T-cell (primary cell): ENCODE measurements at places on chromosomes 12 and 14.

- no peak for DNase-seq
Measured at GRCh38 chr12:40727774-40728483, 35.7 kb downstream of the CNTN1 start.

DNA sequence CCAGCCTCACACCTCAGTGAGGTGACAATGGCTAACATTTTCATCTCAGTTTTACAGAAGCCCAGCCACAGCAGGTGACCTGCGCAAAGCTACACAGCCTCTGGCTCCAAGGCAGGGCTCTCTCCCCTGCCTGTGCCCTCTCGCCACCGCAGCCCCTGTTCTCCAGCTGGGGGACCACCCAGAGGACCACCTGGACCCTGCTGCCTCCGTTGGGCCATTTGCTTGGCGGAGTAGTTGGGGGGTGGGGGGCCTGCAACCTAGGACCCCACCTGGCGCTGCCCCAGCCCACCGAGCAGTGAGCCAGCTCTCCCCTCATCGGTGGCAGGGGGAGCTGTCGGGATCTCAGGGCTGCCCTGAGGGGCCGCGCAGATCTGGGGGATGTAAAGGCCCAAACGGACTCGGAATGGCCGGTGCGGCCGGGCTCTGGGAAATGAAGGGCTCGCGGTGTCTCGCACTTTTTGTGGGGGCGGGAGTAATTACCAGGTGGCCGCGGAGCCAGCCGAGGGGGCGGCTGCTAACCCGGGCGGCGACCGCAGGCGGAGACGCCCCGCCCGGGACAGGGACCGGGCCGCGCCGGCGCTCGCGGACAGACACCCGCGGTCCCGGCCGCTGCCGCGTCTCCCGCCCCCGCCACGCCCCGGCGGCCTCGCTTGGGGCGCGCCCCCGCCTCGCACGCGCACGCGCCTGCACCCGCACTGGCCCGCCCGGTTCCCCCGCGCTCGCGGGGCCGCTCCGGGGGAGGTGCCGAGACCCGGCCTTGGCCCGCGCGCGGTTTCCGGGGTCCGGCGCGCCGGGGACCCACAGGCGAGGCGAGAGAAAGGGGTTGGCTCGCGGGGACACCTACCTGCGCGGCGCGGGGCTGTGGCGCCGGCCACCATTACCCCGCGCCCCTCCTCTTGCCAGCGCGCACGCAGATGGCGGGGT is 8.6 kb upstream of the GPR68 start:
- DNase-seq: peak; percentile 49

GRCh38 chr12:23758608-23759007 is 190.9 kb downstream of the SOX5 start:
- no peak for DNase-seq

GRCh38 chr12:66143868-66144267 is 13.3 kb upstream of the LLPH start:
- no peak for DNase-seq

DNA sequence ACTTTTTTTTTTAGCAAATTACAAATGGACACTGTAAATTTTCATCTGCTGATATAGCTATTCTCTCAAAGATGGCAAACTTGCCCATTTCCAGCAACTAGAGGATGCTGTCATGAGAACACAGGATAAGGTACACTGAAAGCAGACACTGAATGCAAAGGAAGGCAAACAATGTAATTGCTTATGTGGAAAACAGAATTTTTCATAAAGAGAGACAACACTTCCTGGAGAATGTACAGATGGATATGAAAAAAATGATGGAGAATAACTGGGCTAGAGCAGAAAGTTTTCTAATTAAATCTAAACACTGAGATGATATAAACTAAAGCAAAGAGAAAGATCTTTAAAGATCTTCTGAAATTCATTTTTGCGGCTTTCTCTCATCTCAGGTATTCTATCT is 581 bp downstream of the CD69 start:
- no peak for DNase-seq

DNA sequence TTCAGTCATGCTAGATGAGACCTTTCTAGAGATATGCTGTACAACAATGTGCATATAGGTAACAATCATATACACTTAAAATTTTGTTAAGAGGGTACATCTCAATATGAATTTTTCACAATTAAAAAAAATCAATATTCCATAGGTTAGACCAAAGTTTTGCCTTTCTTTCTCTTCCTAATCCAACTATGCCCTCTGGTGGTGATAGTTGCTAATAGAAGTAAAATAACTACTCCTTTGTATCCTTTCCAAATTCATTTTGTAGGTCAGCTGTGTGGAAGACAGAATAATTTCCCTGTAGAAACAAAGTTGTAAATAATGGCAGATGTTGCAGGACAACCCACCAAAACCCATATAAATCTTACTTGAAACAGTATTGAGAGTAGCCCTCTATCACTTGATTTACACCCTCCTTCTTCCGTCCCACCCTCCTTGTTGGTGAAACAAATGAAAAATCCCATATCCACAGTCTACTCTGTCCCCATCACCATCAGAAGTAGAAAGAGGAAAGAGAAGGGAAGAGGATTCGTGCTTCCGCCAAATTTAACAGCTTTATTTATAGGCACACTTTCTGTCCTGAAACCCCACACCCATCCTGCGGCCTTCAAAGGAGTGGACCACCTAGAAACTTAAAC is 34.2 kb upstream of the KICS2 start:
- DNase-seq: no peak

GRCh38 chr14:38618514-38618913 is 362.6 kb upstream of the CLEC14A start:
- DNase-seq: no peak

- no peak for DNase-seq
Measured at GRCh38 chr12:42090899-42091298, 53.8 kb downstream of the GXYLT1 start.

DNA sequence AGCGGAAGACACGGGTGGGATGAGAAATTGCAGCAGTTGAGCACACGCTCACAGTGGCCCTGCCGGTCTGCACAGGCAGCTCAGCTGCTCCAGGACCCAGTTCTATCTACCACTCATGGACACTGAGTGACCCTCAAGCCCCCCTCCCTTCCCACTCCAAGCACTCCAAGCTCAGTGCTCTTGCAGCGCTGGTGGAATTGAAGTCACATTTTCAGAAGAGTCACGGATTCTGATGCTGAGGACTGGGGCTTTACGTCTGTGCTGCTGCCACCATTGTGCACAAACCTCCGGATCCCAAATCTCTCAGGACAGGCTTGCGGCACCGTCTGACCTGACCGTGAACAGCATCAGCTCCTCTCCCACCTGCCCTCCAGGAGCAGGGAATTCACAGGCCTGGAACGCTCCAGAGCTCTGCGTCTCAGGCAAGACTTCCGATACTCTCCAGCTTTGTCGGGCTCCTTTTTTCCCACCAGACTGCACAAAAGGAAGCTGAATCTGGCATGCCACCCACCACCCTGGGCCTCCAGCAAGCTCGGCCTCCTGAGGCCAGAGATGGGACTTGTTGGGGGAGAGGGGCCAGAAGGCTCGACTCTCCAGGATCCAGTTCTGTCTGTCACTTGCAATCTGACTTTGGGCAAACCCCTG is 213.1 kb upstream of the RTL1 start:
- DNase-seq: no peak

DNA sequence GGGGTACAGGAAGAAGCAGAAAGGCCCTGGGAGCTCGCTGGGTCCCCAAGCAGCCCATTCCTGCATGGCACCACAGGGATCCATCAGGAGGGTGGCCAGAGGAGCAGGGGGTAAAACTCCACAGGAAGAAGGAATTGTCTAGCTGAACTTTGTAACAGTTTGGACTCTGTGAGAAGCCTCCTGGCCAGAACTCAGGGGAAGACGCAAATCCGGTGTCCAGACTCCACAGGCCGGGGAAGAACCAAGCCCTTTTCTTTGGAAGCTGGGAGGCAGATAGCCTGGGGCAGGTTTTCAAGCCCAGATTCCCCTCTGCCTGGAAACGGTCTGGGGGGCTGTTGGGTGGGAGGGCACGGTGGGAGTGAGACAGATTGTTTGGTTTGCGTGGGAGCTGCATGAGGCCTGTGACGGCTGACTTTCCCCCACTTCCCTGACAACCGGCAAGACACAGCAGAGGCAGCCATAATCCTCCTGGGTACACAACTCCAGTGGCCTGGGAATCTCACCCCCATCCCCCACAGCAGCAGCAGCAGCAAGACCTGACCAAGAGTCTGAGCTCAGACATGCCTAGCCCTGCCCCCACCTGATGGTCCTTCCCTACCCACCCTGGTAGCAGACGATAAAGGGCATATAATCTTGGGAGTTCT is 16.7 kb downstream of the GPHB5 start:
- DNase-seq: no peak

- no peak for DNase-seq
Measured at GRCh38 chr12:69083689-69084088, 150.7 kb upstream of the CPM start.

DNA sequence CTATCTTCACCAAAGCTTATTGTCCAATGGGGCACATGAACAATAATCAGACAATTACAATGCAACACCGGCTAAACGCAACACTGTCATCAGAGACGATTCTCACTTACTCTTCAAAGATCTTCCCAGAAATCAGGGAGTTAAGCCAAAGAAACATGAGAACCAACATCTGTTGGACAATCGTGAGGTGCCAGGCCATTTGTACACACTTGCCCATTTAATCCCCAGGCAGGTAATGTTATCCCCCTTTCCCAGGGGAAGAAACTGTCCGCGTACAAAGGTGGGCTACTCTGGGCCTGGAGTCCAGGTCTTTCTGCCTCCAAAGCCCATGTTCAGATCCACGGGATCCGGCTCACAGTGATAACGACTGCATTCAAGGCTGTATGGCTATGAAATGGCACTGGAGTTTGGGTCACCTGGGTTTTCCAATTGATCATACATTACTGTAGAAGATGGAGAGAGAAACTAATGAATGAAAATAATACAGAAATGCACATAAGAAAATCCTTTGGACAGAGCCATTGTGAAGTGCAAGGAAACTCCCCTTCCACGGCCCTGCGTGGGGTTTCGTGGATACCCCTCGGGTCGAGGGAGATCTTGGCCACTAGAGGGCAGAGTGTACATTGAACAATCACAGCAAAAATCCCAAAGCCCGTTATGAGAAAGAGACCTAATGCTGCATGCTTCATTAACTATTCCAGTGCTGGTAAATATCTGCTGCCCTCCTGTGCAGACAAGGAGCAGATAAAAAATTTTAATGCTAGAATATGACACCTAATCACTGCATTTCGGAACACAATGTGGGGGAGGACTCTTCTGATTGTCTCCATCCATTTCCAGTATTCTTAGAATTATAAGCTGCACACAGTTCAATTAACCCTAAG is 111.4 kb downstream of the EGLN3 start:
- DNase-seq: peak; percentile 51

DNA sequence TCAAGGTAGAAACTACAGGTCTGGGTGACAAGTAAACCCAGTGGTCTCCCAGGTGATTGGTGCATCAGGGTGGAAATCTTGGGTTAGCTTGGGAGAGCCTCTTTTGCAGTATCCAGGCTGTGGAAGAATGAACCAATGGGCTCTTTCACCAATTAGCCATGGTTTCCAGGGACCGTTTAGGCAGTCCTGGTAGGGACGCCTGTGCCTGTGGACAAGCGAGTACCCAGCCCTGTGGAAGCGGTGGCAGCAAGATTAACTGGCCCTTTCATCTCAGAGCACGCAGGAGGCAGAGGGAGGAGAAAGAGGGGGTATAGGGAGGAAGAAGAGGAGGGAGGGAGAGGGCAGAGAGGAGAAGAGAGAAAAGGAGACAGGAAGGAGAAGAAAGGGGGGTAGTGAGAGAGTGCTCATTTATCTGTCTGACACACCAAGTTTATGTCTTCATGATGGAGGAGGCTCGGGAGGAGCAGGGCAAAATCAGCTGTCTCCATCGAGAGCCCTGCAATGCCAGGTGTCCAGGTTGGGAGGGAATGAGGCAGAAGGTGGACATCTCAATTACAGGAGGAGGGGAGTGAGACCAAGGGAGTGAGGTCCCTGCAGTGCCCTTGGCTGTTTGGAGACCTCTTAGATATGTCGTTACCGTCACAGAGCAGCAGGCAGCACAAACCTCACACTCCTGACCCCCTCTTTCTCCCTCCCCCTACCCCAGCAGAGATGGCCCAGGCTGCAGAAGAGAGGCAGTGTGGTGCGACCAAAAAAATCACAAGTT is 4.6 kb upstream of the ZDHHC22 start:
- no peak for DNase-seq
